ENCODE measurements at places on chromosomes 13 and 19.
A peak's percentile ranks its signal among the peaks of the same experiment; 100 is the strongest.

- peak; percentile 46 for DNase-seq
Measured at GRCh38 chr19:58182577-58182988, 278 bp upstream of the ZNF274 start.

DNA sequence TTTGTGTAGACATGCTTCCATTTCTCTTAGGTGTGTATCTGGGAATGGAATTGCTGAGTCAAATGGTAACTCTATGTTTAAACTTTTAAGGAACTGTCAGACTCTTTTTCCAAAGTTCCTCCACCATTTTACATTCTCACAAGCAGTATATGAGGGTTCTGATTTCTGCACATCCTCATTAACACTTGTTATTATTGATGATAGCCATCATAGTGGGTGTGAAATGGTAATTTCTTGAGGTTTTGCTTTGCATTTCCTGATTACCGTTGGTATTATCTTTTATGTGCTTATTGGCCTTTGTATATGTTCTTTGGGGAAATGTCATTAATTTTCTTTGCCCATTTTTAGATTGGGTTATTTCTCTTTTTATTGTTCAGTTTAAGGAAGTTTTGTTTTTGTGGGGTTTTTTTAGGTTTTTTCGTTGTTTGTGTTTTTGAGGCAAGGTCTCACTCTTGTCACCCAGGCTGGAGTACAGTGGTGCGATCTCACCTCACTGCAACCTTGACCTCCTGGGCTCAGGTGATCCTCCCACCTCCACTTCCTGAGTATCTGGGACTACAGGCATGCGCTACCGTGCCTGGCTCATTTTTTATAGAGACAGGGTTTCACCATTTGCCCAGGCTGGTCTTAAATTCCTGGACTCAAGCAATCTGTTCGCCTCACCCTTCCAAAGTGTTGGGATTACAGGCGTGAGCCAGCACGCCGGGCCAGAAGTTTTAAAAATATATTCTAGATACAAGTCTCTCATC is 34.3 kb downstream of the NAA16 start:
- DNase-seq = no peak

- peak; percentile 53 for DNase-seq
Measured at GRCh38 chr13:102394158-102395053, 7.4 kb downstream of the FGF14 start.

DNA sequence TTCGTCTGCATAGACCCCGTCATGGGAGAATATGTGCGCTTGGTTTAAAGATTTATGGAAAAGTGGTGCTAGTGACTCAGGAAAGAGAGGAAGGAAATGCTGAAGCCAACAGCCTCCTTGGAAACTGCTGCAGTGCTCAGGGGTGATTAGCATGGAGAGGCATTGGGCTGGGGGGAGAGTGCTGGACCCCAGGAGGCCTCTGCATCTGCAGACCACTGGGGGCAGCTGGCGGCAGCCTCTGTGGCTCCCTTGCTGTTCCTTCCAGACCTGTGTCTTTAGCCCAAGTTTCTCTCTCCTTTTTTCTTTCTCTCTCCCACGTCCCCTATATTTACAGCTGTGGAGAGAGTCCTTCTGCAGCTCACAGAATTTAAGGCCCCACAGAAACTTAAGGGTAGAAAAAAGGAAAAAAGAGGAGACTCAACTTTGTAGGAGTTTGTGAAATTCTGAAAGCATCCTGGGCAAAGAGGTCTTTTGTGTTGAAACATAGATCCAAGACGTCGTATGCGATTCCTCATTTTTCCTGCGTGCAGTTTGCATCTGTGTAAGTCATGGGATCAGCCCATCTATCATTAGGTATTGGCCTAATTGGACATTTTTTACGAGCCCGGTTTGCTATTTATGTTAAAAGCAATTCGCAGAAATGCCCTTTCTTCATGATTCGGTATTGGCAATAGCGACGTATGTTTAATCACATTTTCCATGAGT is 116.2 kb upstream of the ZNF536 start:
- DNase-seq = no peak

- DNase-seq = peak; percentile 22
Measured at GRCh38 chr13:36275190-36276002, 22.2 kb downstream of the CCDC169 start.

DNA sequence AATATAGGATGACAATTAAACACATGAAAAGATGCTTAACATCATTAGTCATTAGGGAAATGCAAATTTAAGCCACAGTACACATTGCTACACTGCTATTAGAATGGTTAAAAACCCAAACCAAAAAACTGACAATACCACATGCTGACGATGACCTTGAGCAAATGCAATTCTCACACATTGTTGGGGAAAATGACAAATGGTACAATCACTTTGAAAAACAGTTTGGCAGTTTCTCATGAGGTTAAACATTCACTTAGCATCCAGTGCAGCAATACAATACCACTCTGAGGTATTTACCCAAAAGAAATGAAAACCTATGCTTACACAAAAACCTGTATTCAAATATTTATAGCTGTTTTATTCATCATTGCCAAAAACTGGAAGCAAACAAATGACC is 11.3 kb downstream of the FLT3 start:
- DNase-seq = no peak

DNA sequence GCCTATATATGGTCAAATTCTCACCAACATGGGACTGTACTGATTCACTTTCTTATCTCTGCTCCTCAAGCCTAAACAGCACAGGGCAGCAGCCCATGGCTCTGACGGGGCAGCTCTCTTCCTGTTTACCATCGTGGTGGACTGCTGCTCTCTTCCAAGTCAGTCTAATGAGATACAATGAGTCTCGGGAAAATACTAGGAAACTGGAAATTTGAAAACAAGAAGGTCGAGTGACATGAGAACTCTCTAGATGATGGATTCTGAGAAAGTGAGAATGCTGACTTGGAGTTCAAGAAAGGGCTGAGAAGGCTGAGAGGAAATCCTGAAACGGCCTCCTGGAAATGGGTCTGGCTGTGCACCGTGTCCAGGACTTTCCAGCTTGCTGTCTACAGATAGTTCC is 122.8 kb upstream of the ARGLU1 start:
- DNase-seq = no peak

GRCh38 chr13:84844473-84844872 is 954.7 kb downstream of the SLITRK6 start:
- DNase-seq = peak; percentile 65

Measured in NCI-H526 (cell line).